ENCODE measurements at places on chromosomes 11 and 22. TPM values are rescaled to one million over a fixed set of nuclear protein-coding genes. Genes with fewer than 3 reads are reported as not detected.

GRCh38 chr11:19735909-19736498, 23.4 kb downstream of the NAV2 start:
- no peak for DNase-seq
- no peaks in the 10 kb centered on the region for H3K27me3 ChIP-seq
- H3K36me3 ChIP-seq = no peaks in the 10 kb centered on the region
- peaks cover 3% of the 10 kb centered on the region for H3K4me1 ChIP-seq
- no peak overlapping the region for H3K4me3 ChIP-seq

DNA sequence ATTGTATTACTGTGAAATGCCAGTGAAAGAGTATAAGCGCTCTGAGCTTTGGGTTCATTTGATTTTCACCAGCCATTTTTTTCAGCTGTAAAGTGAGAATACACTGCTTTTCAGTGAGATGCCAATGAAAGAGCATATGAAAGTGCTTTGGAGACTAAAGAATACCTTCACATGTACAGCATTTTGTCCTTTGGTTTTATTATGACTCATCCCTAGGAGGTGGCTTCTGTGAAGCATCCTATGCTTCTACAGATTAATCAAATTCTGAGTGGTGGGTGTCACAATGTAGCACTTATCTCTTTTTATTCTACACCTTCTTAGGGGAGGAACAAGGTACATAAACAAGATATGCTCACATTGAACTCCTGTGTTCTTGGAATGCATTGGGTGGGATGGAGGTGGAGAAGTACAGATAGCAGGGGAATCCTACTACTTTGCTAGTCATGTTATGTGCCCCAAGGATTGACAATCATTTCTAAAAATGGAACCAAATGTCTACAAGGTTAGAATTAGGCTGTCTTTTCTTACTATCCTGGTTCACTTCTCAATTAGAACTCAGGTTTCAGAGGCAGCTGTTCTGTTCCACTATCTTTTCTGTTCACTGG, 18.7 kb downstream of the TRIM44 start:
- H3K27me3 ChIP-seq = no peaks in the 10 kb centered on the region
- no peak for DNase-seq
- no peak overlapping the region for H3K4me3 ChIP-seq
- peaks cover 12% of the 10 kb centered on the region for H3K36me3 ChIP-seq

Gene POU2AF1
- not detected for total RNA-seq

Gene CSNK2A3
- total RNA-seq = 2.0 TPM

GRCh38 chr11:70928854-70929598, 323.4 kb downstream of the SHANK2 start:
- no peak overlapping the region for H3K27ac ChIP-seq
- H3K27me3 ChIP-seq = peaks cover 2% of the 10 kb centered on the region
- no peak overlapping the region for H3K4me3 ChIP-seq
- no peaks in the 10 kb centered on the region for H3K4me1 ChIP-seq
- H3K36me3 ChIP-seq = no peaks in the 10 kb centered on the region

GRCh38 chr11:12278766-12279671, 98.4 kb upstream of the PARVA start:
- no peaks in the 10 kb centered on the region for H3K4me1 ChIP-seq
- no peak for DNase-seq
- H3K36me3 ChIP-seq = no peaks in the 10 kb centered on the region
- H3K27ac ChIP-seq = no peak overlapping the region
- no peaks in the 10 kb centered on the region for H3K27me3 ChIP-seq

Gene NLRP6
- total RNA-seq = not detected

GRCh38 chr11:32960553-32961164, 55.0 kb upstream of the DEPDC7 start:
- no peak overlapping the region for H3K27ac ChIP-seq
- no peak overlapping the region for H3K4me3 ChIP-seq
- DNase-seq = no peak

GRCh38 chr11:123427405-123427804, 2.7 kb upstream of the GRAMD1B start:
- peaks cover 10% of the 10 kb centered on the region for H3K4me1 ChIP-seq
- peak overlapping the region; percentile 46 for H3K27ac ChIP-seq
- no peaks in the 10 kb centered on the region for H3K36me3 ChIP-seq
- no peak overlapping the region for H3K4me3 ChIP-seq
- DNase-seq = no peak

DNA sequence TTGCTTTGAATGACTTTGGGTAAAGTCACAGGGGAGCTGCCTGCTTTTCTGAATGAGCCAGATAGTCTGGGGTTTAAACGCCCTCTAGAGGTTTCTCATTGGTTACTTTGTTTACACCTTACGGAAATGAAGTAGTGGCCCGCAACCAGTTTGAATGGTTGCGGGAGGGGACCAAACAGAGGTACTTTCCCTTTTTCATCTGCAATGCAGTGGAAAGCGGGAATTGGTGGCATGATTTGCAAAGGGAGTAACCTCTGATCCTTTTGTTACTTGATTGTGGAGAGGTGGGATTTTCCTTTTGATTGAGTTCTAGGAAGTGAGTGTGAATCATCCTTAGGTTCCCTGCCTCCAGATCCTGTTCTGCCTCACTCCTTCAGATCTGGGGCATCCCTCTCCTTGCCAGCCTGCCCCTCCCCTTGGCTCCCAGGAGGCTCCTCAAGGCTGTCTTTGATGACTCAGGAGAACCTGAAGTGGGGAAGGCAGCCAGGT, 15.9 kb upstream of the GLYATL1 start:
- H3K27me3 ChIP-seq = no peaks in the 10 kb centered on the region
- no peaks in the 10 kb centered on the region for H3K4me1 ChIP-seq
- H3K36me3 ChIP-seq = no peaks in the 10 kb centered on the region

GRCh38 chr22:49011769-49012648, 815.7 kb downstream of the BRD1 start:
- no peak overlapping the region for H3K4me3 ChIP-seq
- no peaks in the 10 kb centered on the region for H3K36me3 ChIP-seq
- H3K4me1 ChIP-seq = no peaks in the 10 kb centered on the region
- DNase-seq = no peak
- no peaks in the 10 kb centered on the region for H3K27me3 ChIP-seq

GRCh38 chr22:34344702-34345101, 424.4 kb upstream of the LARGE1 start:
- no peaks in the 10 kb centered on the region for H3K27me3 ChIP-seq
- no peak overlapping the region for H3K27ac ChIP-seq
- no peaks in the 10 kb centered on the region for H3K4me1 ChIP-seq
- no peaks in the 10 kb centered on the region for H3K36me3 ChIP-seq
- DNase-seq = no peak
- H3K4me3 ChIP-seq = no peak overlapping the region

DNA sequence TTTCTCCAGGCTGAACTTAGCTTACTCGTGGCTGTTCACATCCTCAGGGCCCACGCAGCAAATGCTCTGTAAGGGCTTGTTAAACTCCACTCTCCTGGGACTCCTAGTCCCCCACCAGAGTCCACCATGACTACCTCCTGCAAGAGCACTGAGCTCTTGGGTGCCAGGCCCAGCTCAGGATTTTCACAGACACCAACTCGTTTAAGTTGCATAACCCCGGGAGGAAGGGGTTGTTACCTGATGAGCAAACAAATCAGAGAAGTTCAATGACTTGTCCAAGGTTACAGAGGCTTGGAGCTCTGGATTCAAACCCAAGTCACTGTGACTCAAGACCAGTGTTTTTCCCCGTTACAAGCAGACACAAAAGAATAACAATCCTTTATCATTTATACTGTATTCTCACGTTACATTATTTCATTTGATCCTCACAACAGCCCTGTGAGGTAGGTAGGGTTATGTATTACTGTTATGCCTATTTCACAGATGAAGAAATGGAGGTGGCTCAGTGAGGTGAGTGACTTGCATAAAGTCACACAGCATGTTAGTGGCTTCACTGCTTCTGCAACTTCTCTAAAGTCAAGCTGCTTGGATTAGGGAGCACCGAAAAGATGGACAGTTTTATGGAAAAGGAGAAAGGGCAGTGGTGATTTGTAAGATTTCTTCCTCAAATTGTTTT, 17.4 kb downstream of the KCTD21 start:
- no peaks in the 10 kb centered on the region for H3K27me3 ChIP-seq
- no peak overlapping the region for H3K4me3 ChIP-seq
- no peaks in the 10 kb centered on the region for H3K36me3 ChIP-seq
- no peaks in the 10 kb centered on the region for H3K4me1 ChIP-seq

GRCh38 chr11:36253238-36253637, 36.0 kb downstream of the COMMD9 start:
- H3K4me1 ChIP-seq = no peaks in the 10 kb centered on the region
- H3K4me3 ChIP-seq = no peak overlapping the region
- no peak for DNase-seq
- peaks cover 3% of the 10 kb centered on the region for H3K27me3 ChIP-seq
- no peak overlapping the region for H3K27ac ChIP-seq

Measured in psoas muscle (tissue), 8 donors.